Stimulated activated CD8-positive, alpha-beta memory T cell treated with anti-CD3 and anti-CD28 coated beads, Interleukin-4, amount 100 ng/mL, for 48 hours (primary cell): ENCODE measurements at places on chromosomes 1 and 21.

- DNase-seq: no peak
These were observed 96.8 kb downstream of the TNR start for GRCh38 chr1:175646439-175647209.

GRCh38 chr1:9875636-9876000, 34.5 kb downstream of the CTNNBIP1 start:
- no peak for DNase-seq

DNA sequence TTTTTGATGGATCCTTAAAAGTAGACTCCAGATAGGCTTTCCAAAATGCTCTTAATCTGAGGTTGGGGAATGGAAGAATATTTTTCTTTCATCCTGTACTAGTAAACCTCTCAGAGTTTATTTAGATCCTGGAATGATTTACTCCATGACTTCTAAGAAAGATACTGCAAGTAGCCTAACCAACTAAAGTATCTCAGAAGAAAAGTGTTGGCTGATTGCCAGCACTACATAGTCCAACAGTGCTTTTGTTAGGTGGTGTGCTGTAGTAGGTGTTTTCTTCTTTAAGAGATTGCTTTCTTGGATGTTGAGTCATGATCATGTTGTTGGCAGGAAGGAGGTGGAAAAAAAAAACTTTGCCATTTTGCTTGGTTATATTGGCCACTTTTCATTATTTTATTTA, 119.8 kb downstream of the OSBPL9 start:
- no peak for DNase-seq

- no peak for DNase-seq
These were observed 42.5 kb downstream of the MRAP start for GRCh38 chr21:32340863-32341848.

DNA sequence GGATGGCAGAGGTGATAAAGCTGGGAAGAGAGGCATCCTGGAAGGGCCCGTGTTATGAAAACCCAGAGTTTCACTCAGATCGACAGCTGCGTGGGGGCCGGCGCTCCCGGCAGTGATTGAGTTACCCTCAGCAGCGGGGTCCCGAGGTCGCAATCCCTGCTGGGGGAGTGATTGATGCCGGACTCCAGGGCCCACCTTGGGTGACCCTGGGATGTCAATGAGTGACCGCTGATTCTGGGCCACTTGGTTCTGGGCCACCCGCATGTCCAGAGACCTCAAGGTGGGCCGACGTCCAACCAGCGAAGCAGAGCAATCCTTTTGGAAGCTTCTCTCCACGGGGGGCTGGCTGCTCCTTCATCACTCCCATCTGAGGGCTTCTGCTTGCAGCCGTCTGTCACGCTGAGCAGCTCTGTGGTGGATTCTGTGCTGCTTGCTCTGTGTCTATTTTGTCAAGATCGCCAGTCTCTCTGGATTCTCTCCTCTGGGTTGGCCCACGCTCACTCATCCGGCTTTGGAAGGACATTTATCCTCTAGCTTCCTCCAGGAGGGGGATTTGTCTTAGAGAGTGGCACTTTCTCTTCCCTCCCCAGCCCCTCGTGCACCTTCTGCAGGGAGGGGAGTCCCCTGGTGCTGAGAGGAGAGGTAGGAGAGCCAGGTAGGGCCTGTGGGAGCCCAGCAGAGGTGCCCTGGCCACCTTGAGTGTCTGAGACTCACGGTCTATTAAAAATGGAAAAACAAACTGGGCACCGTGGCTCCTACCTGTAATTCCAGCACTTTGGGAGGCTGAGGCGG, 110.9 kb upstream of the C1orf174 start:
- DNase-seq: no peak

- DNase-seq: no peak
These were observed 26.2 kb downstream of the ENAH start for GRCh38 chr1:225626698-225627097.

DNA sequence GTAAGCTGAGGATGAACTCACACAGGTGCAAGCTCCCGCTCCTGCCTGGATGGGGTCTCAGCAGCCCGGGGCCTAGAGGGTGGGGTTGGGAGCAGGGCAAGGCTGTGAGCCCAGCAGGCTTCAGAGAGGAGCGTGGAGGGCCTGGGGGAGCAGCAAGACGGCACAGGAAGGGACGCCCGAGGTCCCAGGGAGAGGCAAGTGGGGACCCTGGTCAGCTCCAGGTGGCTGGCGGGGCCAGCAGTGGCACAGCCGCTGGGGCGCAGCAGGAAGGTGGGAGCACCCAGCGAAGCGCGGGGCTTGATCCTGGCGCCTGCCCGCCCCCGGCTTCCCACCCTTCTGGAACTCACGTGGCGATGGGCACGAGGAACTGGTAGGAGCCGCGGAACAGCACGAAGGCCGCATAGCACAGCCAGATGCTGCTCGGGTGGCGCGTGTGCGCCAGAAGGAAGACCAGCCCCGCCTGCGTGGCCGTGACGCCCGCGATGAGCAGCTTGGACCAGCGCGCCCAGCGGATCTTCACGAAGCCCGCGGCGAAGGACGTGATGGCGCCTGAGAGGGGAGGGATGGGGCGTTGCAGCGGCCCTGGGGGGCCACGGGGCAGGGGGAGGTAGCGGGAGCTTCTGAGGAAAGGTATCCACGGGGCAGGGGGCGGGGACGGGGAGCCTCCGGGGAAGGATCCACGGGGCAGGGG, 11.7 kb downstream of the SLC19A1 start:
- DNase-seq: no peak

DNA sequence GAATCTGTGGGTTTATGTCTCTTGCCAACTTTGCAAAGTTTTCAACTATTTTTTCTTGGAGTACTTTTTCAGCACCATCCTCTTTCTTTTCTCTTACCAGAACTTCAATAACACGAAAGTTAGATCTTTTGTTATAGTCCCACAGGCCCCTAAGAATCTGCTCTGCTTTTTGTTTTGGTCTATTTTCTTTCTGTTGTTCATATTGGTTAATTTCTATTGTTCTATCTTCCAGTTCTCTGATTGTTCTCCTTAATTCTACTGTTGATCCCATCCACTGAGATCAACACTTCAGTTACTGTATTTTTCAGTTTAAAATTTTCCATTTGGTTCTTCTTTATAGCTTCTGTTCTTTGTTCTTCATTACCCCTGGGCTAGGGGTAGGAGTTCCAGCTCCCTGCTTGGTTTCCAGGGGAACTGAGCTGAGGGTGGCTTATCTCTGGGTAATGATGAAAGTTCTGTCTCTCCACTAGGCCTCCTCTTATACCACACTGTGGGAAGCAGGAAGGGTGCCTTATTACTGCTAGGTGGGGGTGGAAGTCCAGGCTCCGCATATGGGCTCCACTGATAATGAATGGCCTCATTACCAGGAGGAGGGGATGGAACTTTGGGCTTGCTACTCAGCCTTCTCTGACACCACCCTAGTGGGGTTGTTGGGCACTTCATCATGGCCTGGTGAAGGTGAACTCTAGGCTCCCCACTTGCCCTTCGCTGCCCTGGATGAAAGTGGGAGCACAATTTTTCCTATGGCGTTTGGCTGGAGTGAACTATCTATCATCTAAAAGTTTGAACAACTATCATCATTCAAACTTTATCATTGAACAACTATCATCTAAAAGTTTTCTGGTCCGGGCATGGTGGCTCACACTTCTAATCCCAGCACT, 39.3 kb downstream of the NAV1 start:
- DNase-seq: no peak

DNA sequence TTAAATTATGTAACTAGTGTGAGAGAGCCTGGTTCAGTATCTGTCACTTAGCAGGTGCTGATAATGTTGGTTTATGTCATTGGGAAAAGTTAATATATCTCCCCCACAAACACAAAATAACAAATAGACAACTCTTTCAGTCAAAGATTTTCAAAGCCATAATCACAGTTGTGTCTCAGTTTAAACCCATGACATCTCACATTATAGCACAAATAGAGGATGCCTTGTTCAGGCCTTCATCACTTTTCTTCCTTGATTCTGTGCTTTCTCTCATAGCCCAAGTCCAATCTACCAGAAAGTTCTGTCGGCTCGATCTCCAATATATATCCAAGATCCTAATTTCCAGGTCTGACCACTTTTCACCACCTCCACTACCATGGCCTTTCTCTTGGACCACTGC, 6.2 kb upstream of the EPS15 start:
- DNase-seq: no peak

DNA sequence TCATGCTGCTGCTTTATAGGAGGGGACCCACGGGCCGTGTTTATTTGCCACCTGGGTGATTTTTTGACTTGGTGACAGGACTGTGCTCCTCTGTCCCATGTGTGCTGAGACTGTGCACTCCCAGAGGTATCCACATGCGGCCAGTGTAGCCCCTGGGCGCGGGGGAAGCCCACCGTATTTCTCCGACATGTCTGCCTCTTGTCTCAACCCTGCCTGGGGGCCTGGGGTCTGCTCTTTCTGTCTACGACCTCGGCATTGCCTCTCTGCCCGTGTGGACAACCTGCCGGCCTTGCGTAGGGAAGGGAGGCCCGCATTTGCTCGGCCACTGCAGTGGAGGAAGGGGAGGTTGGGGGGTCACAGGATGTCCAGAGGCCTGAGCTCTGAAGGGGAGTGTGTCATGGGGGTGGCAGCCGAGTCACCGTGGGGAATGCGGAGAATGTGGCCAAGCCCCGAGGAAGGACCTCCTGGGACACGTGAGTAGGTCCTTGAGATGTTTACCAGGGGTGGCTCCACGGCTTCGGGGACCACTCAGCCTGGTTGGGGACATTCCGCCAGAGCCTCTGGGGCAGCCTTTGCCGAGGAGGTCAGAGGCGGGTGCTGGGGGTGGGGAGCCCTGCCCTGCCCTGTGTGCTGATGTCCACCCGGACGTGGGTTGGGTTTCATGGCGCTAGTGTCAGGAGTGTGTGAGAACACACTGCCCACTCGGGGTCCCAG, 11.0 kb downstream of the PRKCZ start:
- DNase-seq: no peak
